ENCODE measurements at places on chromosomes 1 and 21.
A peak's percentile ranks its signal among the peaks of the same experiment; 100 is the strongest.

DNA sequence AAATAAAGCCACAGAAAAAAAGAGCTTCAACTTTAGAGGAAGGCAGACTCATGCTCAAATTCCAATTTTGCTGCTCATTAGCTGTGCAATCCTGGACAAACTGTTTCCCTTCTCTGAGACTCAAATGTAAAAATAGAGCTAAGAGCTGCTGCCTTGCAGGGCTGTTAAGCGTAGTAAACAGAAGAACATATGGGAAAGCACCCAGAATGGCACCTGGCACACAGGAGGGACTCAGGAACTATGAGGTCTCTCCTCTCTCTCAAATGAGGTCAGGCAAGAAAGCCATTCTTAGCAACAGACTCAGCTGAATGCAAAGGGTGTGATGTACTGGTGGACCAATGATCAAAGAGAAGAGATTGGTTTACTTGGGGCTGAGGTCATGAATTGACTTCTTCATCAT is 61.3 kb downstream of the TRABD2B start:
- DNase-seq = no peak

DNA sequence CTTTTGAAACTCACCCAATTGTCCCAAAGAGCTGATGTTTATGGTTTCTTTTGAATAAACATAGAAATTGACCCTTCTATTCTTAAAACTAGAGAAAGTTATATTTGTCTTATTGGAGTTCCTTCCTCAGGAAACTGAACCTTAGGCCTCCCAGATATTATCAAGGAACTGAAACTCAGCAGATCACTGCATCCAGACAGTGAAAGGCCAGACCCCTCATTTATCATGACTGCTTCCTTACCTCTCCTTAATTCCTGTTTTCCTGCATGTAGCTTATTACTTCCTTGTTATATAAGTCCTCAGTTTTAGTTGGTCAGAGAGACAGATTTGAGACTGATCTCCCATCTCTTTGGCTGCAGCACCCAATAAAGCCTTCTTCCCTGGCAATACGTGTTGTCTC is 27.5 kb downstream of the SLC22A15 start:
- DNase-seq = no peak

GRCh38 chr1:1574721-1575537 is at the start of gene SSU72:
Gene SSU72, minus strand, starts transcription at chr1:1574863. Its CDS starts 306 bp downstream, at chr1:1574557.
- DNase-seq = peak; percentile 91

DNA sequence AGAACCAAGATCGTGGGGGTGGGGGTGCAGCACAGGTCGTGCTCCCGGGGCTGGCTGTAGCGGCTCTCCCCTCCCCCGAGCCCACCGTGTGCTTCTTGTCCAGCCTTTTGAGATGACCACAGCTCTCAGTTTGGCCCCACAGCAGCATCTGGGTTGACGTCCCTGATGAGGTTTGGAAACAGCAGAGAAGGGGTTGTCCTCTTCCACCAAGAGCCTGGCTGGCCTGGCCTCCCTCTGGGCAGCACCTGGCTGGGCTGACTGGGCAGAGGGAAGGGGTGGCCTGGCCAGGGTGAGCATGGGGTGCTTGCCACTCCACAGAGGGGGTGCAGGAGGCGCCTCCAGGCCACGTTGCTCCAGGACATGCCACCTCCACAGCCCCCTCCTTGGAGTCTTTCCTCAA is 61.5 kb downstream of the SKI start:
- no peak for DNase-seq

DNA sequence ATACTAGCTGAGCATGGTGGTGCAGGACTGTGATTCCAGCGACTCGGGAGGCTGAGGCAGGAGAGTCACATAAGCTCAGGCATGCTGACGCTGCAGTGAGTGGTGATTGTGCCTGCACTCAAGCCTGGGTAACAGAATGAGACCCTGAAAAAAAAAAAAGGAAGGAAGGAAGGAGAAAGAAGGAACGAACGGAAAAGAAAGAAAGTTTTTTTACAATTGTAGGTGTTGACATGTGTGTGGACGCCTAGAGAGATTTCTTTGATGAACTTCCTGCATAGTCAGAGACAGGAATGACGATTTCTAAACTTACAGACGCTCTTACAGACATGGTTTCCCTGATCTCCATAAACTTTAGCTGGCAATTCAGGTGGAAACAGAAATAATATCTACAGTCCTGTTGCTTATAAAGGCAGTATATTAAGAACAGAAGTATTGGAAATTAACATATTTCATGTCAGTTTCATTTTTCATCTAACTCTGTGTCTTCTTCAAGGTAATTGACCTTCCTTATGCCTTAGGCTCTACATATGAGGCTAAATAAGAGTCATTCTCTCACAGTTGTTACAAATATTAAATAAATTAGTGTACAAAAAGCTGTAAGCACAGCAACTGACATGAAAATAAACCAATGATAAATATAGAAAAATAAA is 4.1 kb downstream of the SAMSN1 start:
- DNase-seq = no peak

DNA sequence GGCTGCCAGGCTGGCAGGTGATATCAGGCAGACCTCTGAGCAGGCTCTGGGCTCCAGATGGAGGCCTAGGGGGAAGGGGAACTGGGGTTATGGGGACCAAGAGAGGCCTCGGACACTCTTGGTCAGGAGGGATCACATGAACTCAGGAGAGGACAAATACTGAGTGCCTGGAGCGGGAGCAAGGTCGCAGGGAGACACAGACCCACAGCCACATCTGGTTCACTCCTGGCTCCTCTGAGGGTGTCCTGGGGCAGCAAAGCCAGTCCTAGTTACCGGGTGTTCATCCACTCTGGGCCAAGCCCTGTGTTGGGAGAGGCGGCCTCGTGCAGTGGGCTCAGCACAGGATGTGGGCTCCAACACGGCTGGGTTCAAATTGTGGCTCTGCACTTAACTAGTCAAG is 239.0 kb downstream of the PTPRU start:
- DNase-seq = no peak

- no peak for DNase-seq
These were observed 425.9 kb downstream of the SMYD3 start for GRCh38 chr1:246081138-246081702.

GRCh38 chr1:156320560-156320959 is 17.5 kb downstream of the CCT3 start:
- DNase-seq = no peak

GRCh38 chr1:226954337-226954736 is 14.2 kb downstream of the COQ8A start:
- no peak for DNase-seq

DNA sequence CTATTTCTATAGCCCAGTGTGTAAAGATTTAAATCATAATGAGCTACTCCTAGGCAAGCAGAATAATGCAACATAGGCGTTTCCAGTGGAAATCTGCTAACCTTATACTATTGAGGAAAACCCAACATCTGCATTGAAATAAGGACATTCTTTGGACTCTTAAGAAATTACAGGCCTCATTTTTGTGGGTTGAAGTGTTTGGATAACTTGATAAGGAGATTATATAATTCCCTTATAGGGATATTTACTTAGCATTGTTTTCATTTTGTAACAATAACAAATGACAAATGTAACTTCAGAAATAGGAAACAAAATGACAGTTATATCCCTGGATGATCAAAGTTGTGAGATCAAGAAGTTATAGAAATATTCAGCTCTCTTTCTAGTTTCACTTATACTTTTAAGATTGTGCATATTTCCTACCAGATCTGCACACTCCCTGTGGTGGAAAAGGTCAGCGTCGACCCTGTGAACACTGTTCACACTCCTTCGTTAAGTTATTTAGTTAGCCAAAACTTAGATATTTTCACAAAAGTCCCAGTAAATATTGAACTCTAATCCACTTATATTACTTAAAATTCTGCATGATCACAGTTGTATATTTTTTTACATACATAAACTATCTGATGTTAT is 284.4 kb upstream of the C1orf105 start:
- peak; percentile 81 for DNase-seq

- DNase-seq = peak; percentile 69
These were observed 847 bp upstream of the RORC start for GRCh38 chr1:151832318-151832980.

DNA sequence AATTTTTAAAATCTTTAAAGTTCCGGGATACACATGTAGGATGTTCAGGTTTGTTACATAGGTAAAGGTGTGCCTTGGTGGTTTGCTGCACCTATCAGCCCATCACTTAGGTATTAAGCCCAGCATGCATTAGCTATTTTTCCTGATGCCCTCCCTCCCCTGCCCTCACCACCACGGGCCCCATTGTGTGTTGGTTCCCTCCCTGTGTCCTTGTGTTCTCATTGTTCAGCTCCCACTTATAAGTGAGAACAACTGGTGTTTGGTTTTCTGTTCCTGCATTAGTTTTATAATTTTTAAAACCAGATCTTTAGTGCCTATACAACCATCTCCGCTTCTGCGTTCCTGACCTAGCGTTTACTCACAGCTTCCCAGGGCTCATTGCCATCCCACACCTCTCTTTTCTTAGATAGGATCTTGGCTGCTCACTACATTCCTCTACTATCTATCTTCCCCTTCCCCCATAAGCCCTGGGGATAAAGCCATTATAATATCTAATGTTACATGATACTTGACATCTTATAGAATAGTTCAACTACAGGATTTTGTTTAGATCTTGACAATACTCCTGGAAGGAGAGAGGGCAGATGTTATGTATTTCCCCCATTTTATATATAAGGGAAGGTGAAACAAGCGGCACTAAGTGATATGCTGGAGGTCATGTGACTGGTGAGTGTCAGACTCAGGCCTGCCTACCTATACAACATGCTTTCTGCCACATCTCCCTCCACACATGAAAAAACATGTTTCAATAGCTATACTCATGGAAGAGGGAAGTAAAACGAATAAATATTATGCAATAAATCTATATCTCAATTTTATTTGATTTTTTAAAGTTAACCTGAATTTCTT is 52.3 kb upstream of the DNAJC6 start:
- DNase-seq = no peak

DNA sequence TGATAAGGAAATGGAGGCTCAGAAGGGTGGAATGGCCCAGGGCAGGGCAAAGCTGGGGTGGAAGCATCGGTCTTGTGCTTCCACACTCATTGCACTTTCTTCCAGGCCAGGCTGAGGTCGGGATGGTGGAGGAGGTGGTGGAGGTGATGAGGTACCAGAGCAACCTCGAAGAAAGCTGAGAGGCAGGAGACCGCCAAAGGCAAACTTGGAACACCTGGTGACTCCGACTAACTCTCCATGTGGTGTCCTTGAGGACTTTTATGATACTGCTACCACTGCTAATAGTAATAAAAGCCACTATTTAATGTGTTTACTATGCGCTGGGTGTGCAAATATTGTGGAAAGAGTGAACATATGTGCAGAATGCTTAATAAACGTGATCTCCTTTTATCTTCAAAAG is 16.9 kb upstream of the BTG2 start:
- DNase-seq = no peak

DNA sequence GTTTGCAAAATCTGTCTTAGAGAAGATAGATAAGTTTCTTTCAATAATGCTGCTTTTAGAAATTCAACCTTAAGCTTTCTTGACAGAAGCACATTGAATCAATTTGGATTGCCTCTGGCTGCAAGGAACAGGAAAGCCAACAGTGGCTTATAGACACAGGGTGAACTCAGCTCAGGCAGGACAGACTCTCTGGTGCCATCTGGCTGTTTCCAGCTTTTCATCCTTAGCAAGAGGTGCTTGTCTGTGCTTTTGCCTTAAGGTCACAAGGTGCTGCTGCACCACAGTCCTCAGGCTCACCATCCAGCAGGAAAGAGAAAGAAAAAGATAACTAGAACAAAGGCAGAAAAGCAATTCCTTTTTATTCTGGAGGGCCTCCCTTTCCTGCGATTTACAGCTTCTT is 93.7 kb upstream of the ETS2 start:
- peak; percentile 54 for DNase-seq

GRCh38 chr21:34037009-34037795 is 36.2 kb upstream of the MRPS6 start:
- no peak for DNase-seq
